Esophagus muscularis mucosa (tissue), 4 donors: ENCODE measurements at places on chromosomes 2 and 18.
A peak's percentile ranks its signal among the peaks of the same experiment; 100 is the strongest.

- no peak overlapping the region for H3K4me3 ChIP-seq
- H3K36me3 ChIP-seq, result peaks cover 17% of the 10 kb centered on the region
Measured at GRCh38 chr2:238134393-238134785, 4.1 kb upstream of the KLHL30 start.

DNA sequence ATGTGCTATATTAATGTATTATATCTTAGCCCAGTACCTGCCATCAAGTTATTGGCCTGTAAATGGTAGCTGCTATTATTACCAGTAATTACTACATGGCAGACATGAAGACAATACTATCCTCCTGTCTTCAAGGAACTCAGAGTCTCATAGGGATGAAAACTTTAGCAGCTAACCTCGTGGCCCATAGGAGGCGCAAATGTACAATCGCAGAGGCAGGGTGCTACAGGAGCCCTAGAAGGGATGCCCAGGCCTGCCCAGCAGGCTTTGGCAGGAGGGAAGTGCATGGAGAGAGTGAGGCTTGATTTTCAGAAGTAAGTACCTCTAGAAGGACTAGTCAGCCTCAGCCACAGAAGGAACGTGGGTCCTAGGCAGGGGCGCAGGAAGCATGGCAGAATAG is 44.7 kb upstream of the KIDINS220 start:
- DNase-seq, result no peak
- H3K4me1 ChIP-seq, result no peaks in the 10 kb centered on the region
- H3K4me3 ChIP-seq, result no peak overlapping the region

- no peak for DNase-seq
- no peaks in the 10 kb centered on the region for H3K36me3 ChIP-seq
- no peak overlapping the region for H3K4me3 ChIP-seq
- H3K27ac ChIP-seq, result no peak overlapping the region
- peaks cover 34% of the 10 kb centered on the region for H3K4me1 ChIP-seq
- no peaks in the 10 kb centered on the region for H3K27me3 ChIP-seq
Measured at GRCh38 chr2:159111346-159111927, 143.0 kb downstream of the TANC1 start.

DNA sequence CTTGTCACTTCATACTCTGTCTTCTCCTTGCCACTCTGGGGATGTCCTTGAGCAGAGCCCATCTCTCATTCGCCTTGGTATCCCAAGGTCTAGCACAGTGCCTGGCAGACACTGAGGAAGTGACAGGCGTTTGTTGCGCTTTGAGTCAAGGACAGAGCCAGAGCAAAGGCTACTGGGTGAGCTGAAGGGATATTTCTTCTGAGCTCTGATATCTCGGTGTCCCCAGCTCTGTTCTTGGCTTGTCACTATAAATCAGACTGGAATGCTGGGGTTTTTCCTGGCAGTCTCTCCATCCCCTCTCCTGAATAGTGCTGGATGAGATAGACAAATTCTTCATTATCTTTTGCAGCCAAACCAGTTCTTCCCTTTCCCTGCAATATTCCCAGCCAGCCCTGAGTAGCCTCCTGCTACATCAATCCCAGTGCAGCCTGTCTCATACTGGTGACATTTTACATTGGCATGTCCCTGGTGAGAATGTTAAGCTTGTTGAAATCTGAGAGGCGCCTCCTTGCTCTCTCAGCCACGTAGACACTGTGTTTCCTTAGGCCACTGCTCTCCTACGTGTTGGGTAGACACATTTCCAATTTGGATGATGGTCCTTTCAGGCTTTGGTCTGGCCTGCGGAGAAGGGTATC is 61.7 kb downstream of the CTIF start:
- no peak for DNase-seq
- no peaks in the 10 kb centered on the region for H3K27me3 ChIP-seq
- H3K4me3 ChIP-seq, result no peak overlapping the region
- H3K36me3 ChIP-seq, result peaks cover 1% of the 10 kb centered on the region

DNA sequence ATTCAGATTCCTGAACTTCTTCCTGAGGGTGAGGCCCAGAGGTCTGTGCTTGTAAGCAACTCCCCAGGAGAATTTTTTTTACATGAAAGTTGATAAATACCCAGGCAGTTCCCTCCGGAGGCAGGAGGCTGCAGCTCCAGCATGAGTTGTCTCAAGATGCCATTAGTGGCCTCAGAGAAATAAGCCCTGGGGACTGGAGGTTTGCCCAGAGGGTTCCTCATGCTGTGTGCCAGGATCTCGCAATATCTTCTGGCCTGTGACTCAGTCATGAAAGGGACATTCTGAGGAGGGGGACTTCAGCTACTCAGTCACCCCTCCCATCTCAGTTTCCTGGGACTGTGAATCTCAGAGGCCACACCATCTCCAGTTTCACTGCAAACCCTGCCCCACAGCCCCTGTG is 49.9 kb downstream of the LYPD1 start:
- no peaks in the 10 kb centered on the region for H3K27me3 ChIP-seq
- H3K27ac ChIP-seq, result no peak overlapping the region
- no peak for DNase-seq
- peaks cover 8% of the 10 kb centered on the region for H3K4me1 ChIP-seq
- no peaks in the 10 kb centered on the region for H3K36me3 ChIP-seq

DNA sequence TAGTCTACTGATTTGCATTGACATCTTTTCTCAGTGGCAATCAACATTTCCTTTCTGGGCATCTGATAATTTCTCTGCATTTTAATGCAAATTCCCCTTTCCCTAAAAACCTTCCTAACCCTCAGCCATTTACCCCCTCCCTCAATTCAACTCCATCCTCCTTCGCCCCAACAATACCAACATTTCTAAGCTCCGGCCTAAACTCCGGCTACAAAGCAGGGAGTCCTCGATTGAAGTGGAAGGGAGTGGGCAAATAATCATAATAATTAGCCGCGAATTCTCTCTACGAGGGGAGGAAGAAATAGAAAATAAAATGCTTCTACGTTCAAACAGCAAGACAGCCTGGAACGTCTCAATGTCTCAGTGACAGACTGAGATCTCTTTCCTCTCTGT is 4.6 kb downstream of the BCL11A start:
- H3K27ac ChIP-seq, result peak overlapping the region; percentile 87
- no peak for DNase-seq
- peaks cover 34% of the 10 kb centered on the region for H3K27me3 ChIP-seq
- no peaks in the 10 kb centered on the region for H3K36me3 ChIP-seq
- H3K4me1 ChIP-seq, result peaks cover 36% of the 10 kb centered on the region

DNA sequence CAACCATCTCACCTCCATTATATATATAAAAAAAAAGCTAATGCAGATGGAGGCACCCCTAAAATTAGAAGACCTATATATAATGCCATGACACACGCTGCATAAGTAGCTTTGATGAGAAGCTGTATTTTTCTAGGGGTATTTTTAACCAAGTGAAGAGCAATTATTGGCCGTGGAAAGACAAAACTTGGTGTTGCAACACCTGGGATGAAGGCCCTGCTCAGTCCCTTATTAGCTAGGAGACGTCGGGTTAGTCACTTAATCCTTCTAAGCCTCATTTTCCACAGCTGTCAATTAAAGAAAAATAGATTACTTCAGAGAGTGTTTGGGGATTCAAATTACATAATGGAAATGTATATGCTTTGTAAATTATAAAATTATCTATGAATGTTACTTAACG is 63.0 kb downstream of the WDR75 start:
- DNase-seq, result no peak
- H3K27ac ChIP-seq, result no peak overlapping the region
- H3K27me3 ChIP-seq, result no peaks in the 10 kb centered on the region
- no peaks in the 10 kb centered on the region for H3K36me3 ChIP-seq
- H3K4me3 ChIP-seq, result no peak overlapping the region
- H3K4me1 ChIP-seq, result no peaks in the 10 kb centered on the region
